Lower lobe of right lung (tissue), 2 donors: ENCODE measurements at places on chromosomes 1 and 21. TPM values are rescaled to one million over a fixed set of nuclear protein-coding genes. Genes with fewer than 3 reads are reported as not detected.

- DNase-seq, result no peak
These were observed 150.8 kb downstream of the VPS13D start for GRCh38 chr1:12380326-12381249.

Gene SPATA17
- total RNA-seq, result 4.0 TPM

- DNase-seq, result no peak
These were observed 82.6 kb upstream of the DPYD start for GRCh38 chr1:98003442-98003841.

DNA sequence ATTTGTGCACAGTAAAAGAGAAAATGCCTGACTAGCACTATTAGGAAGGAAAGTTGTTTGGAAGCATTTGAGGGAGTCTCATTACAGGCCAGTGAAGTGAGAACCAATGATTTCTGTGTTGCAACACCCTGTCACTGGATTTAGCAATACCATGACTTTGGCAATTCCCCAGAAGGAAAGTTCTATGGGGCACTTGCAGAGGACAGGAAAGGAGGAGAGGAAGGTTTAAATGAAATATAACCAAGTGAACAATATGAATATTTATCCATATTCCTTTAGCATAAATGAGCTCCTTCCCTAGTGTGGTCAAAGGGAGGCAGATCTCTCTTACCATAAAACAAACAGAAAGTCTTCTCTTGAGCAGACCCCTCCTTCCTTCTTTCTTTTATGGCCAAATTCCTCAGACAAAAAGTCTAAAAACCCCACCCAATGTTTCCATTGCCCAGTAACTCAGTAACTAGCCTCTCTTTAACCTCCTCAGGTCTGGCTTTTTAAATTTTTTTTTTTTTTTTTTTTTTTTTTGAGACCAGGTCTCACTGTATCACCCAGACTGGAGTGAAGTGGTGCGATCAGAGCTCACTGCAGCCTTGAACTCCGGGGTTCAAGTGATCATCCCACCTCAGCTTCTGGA is 5.5 kb downstream of the TLR5 start:
- no peak for DNase-seq

DNA sequence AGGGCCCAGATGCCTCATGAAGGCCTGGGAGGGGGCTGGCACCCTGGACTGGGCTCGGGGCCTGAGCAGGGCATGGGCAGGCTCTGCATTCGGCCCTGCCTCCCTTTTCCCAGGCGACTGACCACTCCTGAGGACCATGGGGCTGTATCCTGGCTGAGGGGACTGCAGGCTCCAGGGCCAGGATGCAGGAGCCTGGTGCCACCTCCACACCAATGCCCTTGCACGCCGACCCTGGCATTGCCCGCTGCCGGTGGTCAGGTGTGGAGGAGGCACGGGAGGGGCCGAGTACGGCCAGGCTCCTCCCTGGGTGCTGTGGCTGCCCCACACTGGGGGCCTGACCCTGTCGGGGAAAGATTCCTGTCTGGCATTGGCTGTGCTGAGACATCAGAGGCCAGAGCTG is 128.9 kb downstream of the SIK1 start:
- DNase-seq, result peak; percentile 22

Gene TSACC
- not detected for total RNA-seq

Gene FAM131C
- not detected for total RNA-seq

DNA sequence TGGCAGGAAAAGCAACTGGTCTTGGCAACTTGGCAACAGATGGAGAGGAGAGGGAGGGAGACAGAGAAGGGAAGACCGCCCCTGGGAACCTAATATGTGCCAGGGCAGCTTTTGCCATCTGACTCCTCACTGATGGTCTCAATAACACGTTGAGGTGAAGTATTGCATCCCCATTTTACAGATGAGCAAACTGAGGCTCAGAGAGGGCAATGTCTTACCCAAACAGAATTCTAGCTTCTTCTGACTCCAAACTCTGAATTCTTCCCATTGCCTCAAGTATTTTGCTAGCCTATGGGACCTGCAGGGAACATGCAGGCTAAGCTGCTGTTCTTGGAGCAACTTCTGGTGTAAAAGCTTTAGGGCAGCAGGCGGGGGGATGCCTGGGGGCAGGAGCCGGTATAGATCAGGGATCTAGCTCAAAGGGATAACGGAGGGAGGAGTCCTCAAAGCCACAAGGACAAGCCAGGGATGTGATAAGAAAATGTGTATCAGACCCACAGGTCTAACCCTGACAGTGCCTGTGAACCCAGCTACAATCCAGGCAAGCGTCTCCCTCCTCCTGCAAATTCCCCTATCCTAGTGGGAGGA is 7.2 kb upstream of the GUCA2A start:
- no peak for DNase-seq

Gene ARTN
- 0.27 TPM for total RNA-seq

Gene REN
- 0.59 TPM for total RNA-seq

- no peak for DNase-seq
These were observed 97.3 kb downstream of the USH2A start for GRCh38 chr1:216325946-216326345.

DNA sequence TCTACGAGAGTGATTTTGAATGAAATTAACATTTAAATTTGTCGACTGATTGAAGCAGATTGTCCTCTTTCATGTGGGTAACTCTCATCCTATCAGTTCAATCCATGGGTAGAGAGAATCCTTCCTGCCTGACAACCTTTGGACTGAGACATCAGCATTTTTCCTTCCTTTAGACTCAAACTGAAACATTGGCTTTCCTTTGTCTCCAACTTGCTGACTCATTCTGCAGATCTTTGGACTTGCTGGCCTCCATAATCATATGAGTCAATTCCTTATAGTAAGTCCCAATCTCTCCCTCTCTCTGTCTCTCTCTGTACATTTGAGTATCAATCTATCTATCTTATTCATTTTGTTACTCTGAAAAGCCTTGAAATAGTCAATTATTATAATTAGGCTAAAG is 416.7 kb downstream of the LRRIQ3 start:
- no peak for DNase-seq

DNA sequence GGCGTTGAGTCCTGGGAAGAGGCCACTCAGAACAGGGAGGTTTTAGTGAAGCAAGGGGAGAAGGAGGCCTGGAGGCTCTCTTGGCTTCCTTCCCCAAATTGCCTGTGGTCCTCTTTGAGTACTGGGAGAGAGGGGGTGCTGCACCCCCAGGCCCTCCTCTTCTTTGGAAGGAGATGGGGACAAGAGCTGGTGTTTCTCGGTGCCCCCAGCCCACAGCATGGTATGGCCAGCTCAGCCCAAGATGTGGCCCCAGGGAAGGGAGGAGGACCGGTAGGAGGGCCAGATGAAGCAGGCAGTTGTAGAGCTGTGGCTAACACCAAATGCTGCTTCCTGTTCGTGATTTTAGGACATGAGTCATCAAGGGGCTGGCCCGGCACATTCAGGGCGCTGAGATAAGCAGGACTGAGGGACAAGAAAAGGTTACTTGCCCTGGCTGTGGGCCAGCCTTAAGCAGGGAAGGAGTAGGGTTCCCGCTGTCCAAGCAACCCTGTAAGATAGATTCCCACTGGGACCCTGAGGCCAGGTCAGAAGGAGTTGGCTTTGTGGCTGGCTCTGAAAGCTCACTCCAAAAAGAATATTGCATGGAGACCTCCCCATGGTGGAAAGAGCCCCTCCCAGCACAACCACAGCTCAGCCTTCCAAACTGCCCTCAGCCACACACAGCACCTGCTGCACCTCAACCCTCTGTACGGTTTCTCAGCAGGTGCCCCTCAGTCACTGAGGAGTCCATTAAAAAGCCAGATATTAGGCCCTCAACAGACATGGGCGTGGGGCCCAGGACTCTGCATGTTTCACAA is 4.9 kb upstream of the TNFRSF1B start:
- DNase-seq, result peak; percentile 91

Gene BCAR3
- total RNA-seq, result 24.9 TPM

GRCh38 chr1:212647004-212647403 is 38.4 kb downstream of the ATF3 start:
- DNase-seq, result no peak

DNA sequence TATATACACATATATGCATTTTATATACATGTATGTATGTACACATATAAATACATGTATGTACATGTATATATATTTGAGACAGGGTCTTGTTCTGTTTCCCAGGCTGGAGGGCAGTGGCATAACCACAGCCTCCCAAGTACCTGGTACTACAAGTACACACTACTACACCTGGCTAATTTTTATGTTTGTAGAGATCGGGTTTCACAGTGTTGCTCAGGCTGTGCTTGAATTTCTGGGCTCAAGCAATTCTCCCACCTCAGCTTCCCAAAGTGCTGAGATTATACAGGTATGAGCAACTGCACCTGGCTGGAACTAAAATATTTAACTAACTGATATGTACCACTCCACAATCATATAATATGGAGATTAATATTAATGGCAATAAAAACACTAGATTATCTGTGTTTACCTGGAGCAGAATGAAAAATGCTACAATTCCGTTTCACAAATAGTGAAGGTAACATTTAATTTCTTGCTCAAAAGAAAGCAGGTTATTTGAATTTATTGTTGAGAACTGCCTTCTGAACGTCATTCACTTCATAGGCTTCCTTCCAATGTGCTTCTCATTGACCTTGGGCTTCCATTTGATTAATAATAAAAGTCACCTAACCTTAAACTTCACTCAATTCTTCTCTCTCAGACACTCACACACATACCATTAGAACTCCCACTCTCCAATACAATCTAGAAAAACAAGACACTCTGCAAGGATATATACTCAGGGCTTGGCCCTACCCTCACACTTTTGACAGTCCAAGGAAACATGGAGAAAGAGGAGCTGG is 57.0 kb downstream of the PTGER3 start:
- no peak for DNase-seq

Gene OLFML3
- total RNA-seq, result 38.9 TPM

DNA sequence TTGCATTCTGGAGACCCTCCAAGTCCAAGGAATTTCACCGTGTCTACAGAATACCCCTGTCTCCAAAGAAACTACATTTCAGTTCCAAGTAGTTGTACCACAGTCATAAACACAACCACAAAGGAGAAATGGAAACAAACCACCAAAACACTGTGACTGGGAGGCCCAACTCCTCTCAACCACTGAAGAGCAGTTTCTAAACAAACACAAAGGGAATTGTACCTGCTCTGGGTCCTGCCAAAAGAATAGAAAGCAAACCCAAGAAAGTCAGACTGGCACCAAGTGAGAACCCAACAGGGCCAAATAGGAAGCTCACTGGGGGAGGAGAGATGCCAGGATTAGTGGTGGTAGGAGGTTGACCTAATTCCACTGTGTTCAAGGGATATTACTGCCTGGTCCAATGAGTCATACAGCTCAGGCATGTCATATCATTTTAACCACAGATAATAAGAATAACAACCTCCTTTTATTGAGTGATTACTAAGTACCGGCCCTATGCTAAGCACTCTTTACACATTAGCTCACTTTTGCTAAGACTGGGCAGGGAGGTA is 123.9 kb upstream of the PPP2R5A start:
- no peak for DNase-seq

- no peak for DNase-seq
These were observed 38.8 kb downstream of the ARID1A start for GRCh38 chr1:26734501-26735058.

- DNase-seq, result no peak
These were observed 178.9 kb upstream of the SNX7 start for GRCh38 chr1:98482611-98483010.

DNA sequence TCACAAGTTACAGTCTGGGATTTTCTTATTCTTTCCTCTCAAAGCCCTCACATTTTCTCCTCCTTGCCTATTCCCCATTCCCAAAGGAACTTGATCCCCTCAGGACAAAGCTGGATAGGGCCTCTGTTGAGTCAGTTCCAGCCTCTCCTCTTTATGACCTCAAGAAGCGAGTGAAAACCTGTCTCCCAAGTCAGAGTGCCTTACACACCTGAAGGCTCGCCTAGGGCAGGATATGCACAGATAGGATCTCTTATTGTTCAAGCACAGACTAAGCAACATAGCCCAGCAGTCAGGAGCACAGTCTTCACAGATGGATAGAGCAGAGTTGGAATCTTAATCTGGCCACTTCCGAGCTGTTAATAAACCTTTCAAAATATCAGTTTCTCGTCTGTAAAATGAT is 60.8 kb upstream of the PRRC2C start:
- no peak for DNase-seq

DNA sequence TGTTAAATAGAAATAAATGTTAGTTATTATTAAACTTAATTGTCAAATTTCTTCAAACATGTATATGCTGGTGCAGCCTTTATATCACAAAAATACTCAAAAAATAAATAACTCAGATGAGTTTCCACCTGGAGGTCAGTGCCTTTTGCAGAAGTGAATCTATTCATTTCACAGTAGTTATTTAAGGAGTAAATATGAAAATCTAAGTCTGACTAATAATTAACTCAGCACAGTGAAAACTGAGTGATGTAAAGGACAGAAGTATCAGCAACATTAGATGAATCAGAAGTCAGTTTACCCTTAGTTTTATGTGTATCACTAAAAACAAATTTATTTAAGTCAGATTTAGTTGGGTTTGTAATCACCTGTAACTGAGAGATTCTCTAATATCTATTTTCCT is 2135.4 kb downstream of the MRPL39 start:
- DNase-seq, result no peak

- no peak for DNase-seq
These were observed 17.6 kb downstream of the GPR157 start for GRCh38 chr1:9111357-9111691.

GRCh38 chr1:153210206-153210605 is 7.0 kb downstream of the LELP1 start:
- no peak for DNase-seq

Gene CHAF1B
- 1.8 TPM for total RNA-seq

- DNase-seq, result no peak
These were observed 46.6 kb upstream of the ATP1A1 start for GRCh38 chr1:116326486-116326885.
